ENCODE measurements at places on chromosomes 16 and 17. TPM values are rescaled to one million over a fixed set of nuclear protein-coding genes. Genes with fewer than 3 reads are reported as not detected.

Gene SEZ6L2
- total RNA-seq = 23.7 TPM

Gene RHBDL1
- total RNA-seq = 1.7 TPM

Gene B3GNT9
- 2.8 TPM for total RNA-seq

Gene TLCD1
- total RNA-seq = 7.1 TPM

Gene TMEM88
- total RNA-seq = not detected

Gene STXBP4
- 10.3 TPM for total RNA-seq

Gene ITGB4
- total RNA-seq = 362 TPM

Gene DPEP3
- total RNA-seq = not detected

Gene ECI1
- total RNA-seq = 90.5 TPM

Gene ABCA9
- total RNA-seq = not detected

Gene SLC13A2
- total RNA-seq = not detected

Gene PRKCB
- total RNA-seq = not detected

Gene DRC3
- total RNA-seq = 2.2 TPM

Gene STH
- not detected for total RNA-seq

Gene ZSWIM7
- total RNA-seq = 97.6 TPM

Gene LGALS9
- total RNA-seq = 1.1 TPM

Gene TP53TG3
- not detected for total RNA-seq

Gene ST6GALNAC1
- 4.1 TPM for total RNA-seq

Gene C1QL1
- 4.1 TPM for total RNA-seq

Gene ODAD4
- total RNA-seq = 0.98 TPM

Gene OR3A2
- not detected for total RNA-seq

Gene LRRC37A3
- 7.1 TPM for total RNA-seq

Gene LLGL2
- 122 TPM for total RNA-seq

Gene FOXC2
- not detected for total RNA-seq

Gene TRIM47
- total RNA-seq = 109 TPM

Gene SLC13A5
- total RNA-seq = not detected

Gene CLEC10A
- not detected for total RNA-seq

Gene TBC1D3I
- total RNA-seq = not detected

Gene KCNH4
- total RNA-seq = not detected

Gene SPSB3
- total RNA-seq = 30.4 TPM

Gene ZNF750
- not detected for total RNA-seq

Gene OR1A1
- not detected for total RNA-seq

Gene TSR3
- 117 TPM for total RNA-seq

Gene KRT15
- 144 TPM for total RNA-seq

Gene ITGA2B
- total RNA-seq = 3.1 TPM

Gene CA5A
- total RNA-seq = not detected

Gene NPIPA2
- total RNA-seq = 1.4 TPM

Gene CCL16
- total RNA-seq = not detected

Gene CDH1
- total RNA-seq = 100 TPM

Gene SLC5A11
- total RNA-seq = 0.51 TPM

Gene ZKSCAN2
- total RNA-seq = 5.4 TPM

Gene CHTF18
- total RNA-seq = 79.0 TPM

Gene CLEC18C
- total RNA-seq = 0.12 TPM

All from PC-3 (cell line).